Activated CD4-positive, alpha-beta T cell treated with anti-CD3 and anti-CD28 coated beads, Interleukin-2, amount 50 U/mL, for 24 hours (primary cell): ENCODE measurements at places on chromosomes 4 and X.

- DNase-seq, result no peak
These were observed 112.9 kb downstream of the ARHGAP10 start for GRCh38 chr4:147844781-147845180.

DNA sequence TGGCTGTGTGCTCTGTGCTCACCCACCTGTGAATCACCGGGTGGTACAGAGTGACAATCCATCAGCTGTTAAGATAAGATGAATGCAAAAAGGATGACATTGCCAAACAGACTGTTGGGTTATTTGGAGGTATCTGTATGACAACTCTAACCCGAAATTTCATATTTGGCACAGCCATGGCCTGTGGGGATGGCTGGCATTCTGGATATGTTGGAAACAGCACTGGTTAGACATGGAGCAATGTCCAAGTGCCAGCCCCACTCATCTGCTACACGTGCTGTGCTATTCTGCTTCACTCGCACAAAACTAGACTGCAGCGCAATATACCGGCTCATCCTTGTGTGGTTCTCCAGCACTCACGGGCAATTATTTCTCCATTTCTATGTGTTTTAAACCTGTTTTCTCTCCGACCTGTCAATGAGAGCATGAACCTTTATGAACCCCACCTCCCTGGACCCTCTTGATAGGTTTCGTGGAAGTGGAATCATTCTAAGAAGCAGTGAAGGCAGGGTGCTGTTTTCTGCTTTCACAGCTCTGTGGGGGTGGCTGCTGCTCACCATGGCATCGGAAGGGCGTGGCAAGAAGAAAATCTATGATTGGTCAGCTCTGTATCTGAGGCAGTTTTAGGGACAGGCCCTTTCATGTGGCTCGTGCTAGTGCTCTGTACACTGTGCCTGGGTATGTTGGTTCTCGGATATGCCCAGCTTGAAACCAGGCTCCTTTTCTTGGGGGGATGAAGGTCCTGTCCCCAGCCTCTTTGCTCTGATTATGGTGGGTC is 94.9 kb downstream of the ENPP6 start:
- DNase-seq, result no peak

DNA sequence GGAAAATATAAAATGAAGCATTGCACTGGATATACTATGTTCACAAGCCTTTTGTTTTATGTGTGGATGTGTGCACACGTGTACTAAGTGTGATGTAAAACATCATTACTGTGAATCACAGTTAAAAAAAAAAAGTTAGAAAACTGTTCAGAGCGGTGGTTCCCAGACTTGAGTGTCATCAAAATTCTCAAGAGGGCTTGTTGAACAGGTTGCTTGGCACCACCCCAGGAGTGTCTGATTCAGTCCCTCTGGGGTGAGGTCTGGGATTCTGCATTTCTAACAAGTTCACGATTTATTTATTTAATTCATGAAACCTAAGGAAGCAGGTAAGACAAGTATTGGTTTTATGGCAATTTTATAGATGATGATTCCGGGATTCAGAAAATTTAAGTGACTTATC is 1.8 kb downstream of the CENPU start:
- DNase-seq, result no peak

- DNase-seq, result no peak
These were observed 268.1 kb upstream of the GRID2 start for GRCh38 chr4:92035666-92036065.

DNA sequence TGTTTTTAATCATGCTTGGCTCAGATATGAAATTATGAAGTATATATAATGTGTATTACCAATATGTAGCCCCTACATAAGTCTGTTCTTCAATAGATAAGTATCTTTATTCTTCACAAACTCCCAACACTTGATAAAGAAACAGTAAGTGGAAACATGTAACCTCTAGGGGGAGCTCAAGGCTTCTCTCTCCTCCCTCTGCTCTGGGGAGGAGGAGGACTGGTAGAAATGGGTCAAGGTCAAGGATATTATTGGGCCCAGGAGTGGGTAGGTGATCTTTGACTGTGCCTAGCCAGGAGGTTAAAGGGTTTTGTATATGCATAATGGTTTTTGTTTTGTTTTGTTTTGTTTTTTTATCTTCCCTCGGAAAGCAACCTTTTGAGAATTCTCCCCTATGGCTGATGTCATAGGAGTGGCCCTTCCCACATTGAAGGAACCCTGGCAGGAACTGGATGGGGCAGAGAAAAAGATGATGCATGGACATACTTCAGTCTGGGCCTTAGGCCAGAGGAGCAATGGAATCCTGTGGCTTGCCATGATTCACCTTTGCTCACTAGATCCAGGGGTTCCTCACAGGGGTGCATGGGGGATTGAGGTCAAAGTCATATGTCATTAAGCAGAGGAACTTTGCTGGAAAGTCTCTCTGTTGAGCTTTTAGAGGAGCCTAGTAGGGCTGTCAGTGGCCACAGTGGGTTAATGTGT is 460.3 kb downstream of the MID1IP1 start:
- peak; percentile 19 for DNase-seq

DNA sequence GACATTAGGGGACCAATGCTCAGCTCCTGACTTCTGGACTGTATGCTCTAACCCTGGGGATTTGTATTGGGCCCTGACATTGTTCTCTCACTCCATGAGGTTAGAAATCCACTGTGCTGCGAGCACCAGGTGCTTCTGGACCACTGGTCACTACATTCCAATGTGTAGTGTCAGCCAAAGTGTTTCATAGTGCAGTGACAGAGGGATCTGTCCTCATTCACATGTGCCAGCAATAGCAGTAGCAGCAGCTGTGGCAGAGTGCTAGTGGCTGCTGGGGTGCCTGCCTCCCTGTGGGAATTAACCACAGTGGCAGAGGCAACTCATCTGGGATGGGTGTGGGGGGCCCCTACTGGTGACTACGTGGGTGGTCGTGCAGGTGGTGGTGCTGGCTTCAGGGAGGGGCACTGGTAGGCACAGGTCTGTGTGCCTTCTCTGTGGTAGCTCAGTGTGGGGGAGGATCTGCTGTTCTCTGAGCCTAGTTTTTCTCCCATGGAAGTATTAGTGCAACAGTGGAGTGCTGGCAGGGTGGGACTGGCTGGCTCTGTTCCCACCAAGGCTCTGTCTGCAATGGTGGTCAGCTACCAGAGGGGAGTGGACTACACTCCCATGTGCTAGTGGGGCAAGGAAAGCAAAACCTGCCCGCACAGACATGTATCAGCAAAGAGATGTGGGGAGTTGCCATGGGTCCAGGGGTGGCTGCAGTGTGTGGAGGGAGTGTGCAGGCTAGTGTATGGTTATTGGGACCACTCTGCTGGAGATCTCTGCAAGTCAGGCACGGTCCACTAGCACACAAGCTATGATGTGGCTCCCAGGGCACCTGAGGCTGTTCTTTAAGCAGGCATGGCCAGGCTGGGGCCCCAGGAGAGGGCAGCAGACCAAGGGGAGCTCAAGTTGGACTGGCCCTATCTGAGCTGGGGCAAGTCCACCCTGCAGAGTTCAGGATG is 78.5 kb downstream of the SCLT1 start:
- DNase-seq, result no peak

- DNase-seq, result no peak
These were observed 304.2 kb downstream of the TENM3 start for GRCh38 chr4:182547435-182547834.

DNA sequence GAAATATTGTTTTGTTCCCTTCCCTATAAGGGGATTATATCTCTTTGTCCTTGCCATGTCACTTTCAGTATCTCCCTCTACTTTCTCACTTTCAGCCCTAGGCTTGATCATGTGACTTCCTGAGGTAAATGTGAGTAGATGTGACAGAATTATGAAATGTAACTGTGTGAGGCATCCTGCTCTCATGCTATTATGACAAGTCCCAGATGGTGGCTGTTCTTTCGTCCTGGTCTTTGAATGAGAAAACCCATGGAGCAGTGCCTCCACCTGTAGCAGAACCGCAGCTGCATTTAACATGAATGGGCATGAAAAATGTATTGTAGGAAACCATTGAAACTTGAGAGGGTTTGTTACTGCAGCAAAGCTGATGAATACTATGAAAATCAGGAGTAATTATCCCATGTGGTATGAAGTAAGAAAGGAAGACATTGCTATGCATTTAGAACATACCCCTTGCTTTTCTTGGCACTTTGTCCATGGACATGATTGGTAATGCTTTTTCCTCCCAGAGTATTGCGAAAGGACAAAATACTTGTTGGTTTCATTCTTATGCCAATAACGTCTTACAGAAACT is 202.2 kb upstream of the GPRIN3 start:
- no peak for DNase-seq
